ENCODE measurements at places on chromosomes 3 and 15.

DNA sequence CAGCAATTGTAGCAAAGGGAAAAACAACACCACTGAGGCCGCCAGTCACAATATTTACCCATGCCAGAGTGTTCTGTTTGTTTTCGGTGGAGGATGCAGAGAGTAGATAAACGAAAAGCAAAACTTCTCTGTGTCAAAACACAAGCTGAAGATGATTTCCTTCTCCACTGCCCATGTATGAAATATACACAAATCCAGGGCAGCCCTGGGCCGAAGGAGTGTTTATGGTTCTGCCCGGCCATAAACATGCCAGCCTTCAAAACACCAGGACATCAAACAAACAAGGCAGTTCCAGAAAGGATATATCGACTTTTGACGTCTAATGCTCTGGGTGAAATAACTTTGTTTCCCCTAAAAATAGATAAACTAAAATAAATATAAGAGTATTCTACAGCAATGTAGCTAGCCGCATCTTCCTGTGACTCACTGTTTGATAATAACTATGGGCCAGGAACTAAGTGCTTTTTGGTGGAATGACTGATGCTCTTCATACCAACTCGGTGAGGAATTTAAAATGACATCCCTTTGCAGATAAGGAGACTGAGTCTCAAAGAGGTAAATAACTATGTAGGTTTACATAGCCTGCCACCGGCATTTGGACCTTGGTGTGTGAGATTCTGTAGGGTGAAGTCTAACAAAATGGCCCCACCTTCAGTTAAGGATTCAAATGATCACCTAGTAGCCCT lies 82.8 kb downstream of the MAGI1 start:
- peak; percentile 93 for DNase-seq

DNA sequence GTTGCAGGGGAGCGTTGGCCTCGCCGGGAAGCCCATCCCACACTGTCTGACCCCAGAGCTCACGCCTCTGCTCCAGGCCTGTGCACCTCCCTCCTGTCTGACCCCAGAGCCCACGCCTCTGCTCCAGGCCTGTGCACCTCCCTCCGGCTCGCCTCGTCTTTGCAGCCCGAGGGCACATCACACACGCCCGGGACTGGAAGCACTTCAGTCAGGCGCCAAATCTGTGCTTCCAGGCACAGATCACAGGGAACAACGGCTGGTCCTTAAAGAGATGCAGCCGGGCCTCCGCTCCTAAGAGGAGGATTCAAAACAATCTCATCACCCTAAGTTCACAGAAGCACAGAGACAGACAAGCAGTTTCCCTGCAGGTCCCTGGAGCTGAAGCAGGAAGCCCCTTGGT lies 103.0 kb upstream of the RPL32 start:
- DNase-seq: no peak

GRCh38 chr3:129399895-129400357 lies 28.5 kb downstream of the EFCAB12 start:
- no peak for DNase-seq

GRCh38 chr15:90174140-90174875 lies 26.8 kb upstream of the SEMA4B start:
- no peak for DNase-seq

DNA sequence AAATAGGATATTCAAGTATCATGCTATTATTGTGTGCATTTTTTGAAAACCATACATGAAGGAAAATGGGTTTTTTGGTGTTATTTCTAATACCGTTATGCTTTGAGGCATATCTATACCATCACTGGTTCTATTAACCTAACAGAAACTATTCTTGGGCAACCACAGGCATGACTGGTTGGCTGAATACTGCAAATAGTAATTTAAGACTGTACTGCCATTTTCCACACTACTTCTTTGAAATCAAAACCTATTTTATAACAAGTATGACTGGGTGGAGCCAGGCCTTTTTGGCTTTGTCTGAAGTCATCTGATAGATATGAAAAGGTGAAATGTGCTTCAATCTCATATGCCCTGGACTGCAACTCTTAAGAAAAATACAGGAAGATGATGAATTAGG lies 115.1 kb downstream of the ULK4 start:
- no peak for DNase-seq

- DNase-seq: no peak
Measured at GRCh38 chr15:34942363-34942762, 27.2 kb downstream of the AQR start.

DNA sequence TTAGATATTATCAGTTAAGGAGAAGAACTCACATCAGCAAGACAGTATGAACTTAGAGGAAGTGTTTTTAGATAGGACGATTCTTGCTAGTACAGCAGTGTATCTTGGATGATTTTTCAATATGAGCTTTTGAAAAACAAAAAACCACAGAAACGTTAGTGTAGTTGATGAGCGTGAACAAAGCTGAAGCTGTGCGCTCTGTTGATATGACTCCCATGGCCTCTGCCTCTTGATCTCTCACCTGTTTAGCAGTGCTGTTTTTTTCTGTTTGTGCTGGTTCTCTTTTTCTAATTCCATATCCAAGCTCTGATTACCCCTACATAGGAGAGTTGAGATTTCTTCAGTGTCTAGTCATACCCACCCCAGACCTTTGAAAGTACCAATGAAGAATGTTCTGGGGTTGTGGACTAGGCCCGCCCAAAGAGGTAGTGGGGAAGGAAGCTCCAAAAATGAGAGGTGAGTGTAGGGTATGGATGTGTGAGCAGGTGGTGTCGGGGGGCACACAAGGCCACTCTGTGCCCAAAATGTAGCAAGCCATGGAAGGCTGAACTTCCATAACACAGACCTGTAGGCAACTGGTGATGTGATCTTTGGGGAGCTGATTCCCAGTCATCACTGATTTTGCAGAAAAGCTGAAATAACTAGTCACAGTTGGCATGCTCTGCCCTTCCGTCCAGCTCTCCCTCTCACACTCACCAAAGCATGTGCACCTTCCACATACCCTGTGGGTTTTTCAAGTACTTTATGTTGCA lies 20.0 kb upstream of the CMTM7 start:
- no peak for DNase-seq

DNA sequence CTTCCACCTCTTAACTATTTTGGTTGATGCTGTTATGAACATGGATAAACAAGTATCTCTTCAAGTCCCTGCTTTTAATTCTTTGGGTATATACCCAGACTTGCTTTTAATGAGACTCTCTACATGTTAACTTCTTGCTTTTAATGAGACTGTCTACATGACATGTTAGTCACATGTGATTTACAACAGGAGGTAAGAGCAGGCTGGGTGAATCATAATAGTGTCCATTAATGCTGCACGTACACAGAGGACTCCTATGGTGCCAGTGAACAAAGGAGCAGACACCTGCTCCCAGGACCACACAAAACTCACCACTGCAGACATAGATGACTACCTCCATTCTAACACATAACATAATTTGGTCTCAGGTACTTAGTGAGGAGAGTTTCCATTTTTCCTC lies 273.4 kb upstream of the NSMCE3 start:
- DNase-seq: no peak

DNA sequence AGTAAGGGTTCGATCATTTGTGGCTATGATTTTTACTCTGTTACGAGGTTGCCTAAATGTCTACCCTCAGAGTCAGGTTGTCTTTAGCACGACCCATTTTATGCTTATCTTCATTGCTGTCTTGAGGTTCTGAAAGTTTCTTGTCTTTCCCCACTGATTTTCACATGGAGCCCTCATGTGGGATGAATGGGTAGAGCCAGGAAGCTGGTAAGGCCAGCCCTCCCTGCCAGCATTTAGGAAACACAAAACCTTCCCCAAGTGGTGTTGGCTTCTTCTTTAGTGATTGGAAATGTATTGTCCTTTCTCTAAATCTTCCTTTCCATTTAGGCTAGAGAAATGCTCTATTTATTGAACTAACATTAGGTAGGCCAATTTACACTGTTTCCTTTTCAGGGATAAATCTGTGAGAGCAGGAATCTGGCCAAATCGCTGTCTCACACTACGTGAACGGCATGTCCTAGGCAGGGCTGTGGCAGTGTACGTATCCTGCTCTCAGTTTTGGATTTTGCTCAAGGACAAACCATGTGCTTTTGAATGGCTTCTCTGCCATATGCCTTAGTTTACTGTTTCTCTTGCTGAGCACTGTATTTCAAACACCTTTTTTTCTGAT lies 43.7 kb downstream of the MYZAP start:
- no peak for DNase-seq

DNA sequence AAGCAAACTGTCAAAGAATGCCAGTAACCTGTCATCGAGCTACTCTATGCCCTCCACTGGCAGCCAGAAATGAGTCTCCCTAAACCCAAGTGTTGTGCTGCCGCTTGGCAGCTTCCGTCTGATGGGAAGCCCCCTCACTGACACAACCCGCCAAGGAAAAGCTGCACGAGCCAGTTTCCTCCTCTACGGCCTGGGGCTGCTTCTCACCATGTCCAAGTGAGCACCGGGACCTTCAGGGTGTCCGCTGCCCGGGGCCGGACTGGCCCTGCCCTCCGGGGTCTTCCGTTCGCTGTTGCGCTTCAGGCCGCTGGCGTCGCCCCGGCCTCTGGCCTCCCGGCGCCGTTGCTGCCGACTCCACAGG lies 490 bp downstream of the TOMM70 start:
- DNase-seq: peak; percentile 16

GRCh38 chr15:97691799-97692198 lies 268.7 kb upstream of the ARRDC4 start:
- peak; percentile 4 for DNase-seq

- DNase-seq: no peak
Measured at GRCh38 chr15:80267658-80268057, 15.6 kb upstream of the CTXND1 start.

DNA sequence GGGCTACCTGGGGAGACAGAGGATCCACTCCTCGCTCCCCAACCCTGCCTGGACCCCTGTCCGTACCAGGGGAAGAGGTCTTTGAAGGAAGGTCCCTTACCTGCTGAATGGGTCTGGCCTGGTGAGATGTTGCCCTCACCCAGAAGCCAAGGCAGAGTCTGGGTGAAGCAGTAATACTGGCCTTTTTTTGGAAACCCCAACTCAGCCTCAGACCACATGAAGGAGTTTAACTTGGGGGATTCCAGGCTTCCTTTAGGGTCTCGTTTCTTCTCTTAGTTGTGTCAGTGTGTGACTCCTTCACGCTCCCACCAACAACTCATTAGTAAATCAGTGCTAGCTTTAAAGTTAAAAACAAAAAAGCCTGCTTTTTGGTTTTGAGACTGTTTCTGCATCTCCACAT lies 45.6 kb downstream of the RTP1 start:
- DNase-seq: no peak

DNA sequence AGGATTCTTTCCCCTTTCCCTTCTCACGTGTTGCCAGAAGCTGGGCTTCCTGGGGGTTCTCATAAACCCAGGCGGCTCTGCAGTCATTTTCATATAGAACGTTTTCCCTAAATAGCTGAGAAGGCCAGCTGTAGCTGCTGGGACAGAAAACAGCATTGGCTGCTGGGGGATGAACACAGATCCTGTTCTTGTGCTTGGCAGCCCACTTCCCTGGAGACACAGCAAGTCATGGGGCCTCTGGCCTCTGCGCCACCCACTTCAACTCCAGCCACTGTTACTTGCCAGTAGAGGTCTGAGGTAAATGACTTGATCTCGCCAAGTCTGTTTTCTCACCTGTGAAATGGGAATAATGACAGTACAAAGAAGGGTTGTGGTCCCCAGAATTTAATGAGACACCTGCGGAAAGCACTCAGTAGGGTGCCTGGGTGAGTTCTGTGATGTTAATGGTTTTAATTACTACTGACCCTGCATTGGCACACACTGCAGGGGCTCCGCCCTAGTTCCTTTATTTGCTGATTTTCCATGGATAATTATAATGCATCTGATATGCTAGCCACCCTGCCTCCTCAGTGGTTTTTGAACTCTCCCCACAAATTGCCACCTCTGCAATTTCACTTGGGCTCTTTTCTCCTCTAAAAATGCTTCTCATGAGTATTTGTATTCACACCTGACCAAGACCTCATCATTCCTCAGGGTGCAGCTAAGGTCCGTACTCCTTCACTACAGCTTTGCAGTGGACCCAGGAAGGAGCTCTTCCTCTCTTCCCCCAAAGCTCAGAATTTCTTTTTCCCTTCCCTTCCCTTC lies 274.7 kb downstream of the RPLP1 start:
- DNase-seq: no peak

DNA sequence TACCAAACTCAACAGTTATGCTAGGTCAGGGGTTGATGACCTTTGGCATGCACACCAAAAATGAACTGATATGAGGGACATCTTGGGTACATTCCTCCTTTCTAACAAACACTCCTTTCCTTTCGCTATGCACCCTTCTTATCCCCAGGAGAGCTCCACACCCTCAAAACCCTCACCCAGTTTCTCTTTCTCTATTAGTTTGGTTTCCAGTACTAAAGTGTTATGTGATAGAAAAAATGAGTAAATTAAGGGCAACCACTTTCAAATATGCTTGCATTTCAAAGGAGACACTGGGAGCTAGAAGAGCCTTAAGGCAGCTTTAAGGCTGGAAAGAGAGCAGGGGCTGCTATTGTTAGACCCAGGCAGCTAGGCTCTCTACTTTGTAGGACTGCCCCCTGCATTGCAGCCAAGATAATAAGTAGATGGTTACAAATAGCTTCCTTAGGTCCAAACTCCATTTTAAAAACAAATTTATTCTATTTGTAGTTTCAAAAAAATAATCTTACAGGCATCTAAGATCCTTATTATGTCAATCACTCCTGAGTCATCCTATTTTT lies 244.3 kb downstream of the ZIC1 start:
- no peak for DNase-seq

DNA sequence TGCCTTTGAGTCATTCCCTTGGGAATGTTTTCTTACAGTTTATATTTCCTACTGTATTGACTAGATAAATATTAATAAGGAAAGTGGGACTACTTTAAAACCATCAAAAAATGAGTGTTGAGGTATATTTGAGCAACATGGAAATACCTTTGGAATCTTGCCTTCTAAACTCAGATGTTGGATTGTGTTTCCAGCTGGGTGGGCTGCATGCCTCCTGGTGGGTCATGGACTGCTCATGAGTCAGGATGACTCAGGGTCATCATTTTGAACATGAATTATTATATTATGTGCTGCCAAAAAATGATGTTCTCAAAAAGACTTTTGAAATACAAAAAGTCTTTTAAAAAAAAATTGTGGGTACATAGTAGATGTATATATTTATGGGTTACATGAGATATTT lies 41.1 kb upstream of the APH1B start:
- no peak for DNase-seq

DNA sequence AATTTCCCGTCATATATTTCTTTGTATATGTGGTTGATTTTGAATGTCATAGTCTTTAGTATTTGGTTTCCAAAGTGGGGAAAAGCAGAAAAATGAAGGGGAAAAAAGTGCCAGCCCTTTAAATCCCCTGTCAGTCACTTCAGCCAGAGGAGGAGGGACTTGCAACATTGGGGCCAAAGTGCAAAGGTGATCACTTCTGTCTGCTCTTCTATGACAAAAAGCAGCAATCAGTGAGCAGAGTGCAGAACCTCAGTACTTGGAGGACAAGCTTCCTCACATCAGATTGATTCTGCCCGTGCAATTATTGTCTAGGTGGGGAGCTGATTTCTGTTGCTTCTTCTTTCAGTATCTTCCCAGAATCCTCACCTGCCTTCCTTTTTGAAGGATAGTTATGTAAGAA lies 60.0 kb downstream of the STT3B start:
- DNase-seq: peak; percentile 84

GRCh38 chr15:98694161-98694560 lies 45.8 kb downstream of the IGF1R start:
- no peak for DNase-seq

- no peak for DNase-seq
Measured at GRCh38 chr3:108474581-108474980, 35.8 kb downstream of the MYH15 start.

Data from HepG2 (cell line).